ENCODE measurements at places on chromosomes 1 and 21. TPM values are rescaled to one million over a fixed set of nuclear protein-coding genes. Genes with fewer than 3 reads are reported as not detected.

DNA sequence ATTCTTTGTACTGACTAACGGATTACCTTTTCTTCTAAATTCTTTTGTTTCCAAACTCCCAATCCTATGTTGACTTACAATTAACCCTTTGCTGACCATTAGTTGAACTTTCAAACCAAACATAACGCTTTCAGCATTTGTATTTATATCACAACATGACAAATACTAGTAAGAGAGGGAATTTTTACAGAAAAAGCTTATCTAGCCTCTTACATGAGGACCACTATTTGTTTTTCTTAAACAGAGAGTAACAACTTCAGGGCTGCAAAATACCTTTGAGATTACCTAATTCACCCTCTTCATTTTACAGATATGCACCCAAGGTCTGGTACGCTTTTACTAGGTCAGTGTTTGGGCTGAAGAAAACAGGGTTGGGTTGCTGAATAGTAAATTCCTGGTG lies 45.0 kb upstream of the CXADR start:
- no peak for DNase-seq

- DNase-seq = no peak
These were observed 92.0 kb upstream of the PPM1J start for GRCh38 chr1:112807117-112807516.

GRCh38 chr1:116377541-116378529 lies 4.8 kb downstream of the ATP1A1 start:
- DNase-seq = no peak

- no peak for DNase-seq
These were observed 453.7 kb downstream of the TTLL7 start for GRCh38 chr1:83545066-83545862.

DNA sequence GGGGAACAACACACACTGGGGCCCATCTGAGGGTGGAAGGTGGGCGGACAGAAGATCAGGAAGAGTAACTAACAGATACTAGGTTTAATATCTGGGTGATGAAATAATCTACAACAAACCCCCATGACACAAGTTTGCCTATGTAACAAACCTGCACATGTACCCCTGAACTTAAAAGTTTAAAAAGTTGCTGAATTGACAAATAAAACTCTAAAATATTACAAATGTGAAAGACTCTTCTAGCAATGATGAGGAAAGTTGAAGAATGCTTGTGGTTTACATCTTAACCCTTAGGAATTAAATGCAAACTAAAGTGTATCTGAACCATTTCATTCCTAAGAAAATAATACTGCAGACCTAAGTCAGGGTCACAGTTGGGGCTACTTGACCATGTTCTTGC lies 525.6 kb upstream of the CAMK1G start:
- DNase-seq = no peak

The GBP4 gene
- total RNA-seq = 9.6 TPM

- no peak for DNase-seq
These were observed 51.6 kb downstream of the FAM163A start for GRCh38 chr1:179794669-179795068.

GRCh38 chr1:15722411-15722810 lies 13.6 kb upstream of the SLC25A34 start:
- no peak for DNase-seq

The RGSL1 gene
- total RNA-seq = not detected

DNA sequence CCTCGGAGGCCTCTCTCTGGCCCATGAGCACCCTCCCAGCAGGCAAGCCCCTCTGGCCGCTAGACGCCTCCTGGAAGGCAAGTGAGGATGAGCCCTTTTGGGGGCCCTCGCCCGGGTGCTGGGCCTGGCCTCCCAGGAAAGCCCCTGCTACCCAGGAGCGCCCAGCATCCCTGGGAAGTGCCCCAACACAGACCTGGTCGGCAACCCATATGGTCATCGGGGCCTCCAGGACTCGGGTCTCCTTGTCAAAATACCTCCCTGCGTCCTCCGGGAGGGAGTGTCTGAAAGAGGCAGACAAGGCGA lies 21.0 kb upstream of the TMEM52 start:
- no peak for DNase-seq

DNA sequence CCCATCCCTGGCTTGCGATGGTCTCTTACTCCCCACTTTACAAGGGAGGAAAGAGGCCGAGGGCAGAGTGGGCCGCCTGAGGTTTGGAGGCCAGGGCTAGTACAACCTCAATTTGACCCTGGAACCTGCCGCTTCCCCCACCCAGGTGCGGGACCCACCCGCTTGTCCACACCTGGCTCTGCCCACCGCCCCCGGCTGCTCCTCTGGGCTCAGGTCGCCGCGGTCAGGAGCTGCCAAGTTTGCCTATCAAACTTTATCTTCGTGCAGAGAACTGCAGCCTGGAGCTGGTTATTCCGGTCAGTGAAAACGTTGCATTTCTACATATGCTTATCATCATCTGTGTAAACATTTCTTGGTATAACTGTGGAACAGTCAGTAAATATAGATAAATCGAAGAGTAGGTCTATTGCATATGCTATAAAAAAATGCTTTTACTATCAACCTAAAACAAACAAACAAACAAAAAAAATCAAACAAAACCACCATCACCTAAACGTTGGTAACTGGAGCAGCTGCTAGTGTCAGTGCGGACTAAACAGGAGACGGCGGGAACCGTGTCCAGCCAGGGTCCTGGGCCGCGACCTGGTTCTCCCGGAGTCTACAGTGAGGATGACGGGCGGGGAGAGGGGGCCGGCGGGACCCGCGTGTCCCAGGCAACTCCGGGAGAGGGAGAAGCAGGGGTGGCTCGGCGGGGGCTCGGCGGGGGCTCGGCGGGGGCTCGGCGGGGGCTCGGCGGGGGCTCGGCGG lies 906 bp upstream of the ADARB1 start:
- DNase-seq = no peak

DNA sequence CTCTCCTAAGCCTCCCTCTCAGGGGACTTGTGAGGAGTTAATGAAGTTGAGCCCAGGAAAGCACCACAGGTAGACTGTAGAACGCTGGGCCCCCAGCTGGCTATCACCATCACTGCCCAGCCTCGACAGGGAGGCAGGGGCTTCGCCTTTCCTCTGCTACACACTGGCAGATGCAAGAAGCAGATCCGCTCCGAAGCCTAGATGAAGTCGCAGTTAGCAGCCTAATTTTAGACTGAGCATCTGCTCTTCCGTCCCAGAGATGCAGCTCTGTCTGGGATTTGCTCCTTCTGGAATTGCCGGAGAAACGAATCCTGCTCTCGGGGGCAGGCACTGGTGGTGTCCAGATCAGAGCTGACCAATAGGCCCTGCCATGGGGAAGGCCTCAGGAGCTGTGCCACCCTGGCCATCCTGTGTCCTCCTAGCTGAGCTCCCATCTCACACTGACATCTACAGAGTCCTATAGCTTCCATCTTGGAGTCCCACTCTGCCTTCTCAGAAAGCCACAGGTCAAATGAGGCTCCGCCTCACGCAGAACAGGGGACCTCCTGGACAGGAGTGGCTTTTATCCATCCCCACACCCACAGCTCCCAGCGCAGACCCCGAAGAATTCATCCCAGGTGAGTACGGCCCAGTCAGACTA lies 186.8 kb upstream of the EDN2 start:
- no peak for DNase-seq

DNA sequence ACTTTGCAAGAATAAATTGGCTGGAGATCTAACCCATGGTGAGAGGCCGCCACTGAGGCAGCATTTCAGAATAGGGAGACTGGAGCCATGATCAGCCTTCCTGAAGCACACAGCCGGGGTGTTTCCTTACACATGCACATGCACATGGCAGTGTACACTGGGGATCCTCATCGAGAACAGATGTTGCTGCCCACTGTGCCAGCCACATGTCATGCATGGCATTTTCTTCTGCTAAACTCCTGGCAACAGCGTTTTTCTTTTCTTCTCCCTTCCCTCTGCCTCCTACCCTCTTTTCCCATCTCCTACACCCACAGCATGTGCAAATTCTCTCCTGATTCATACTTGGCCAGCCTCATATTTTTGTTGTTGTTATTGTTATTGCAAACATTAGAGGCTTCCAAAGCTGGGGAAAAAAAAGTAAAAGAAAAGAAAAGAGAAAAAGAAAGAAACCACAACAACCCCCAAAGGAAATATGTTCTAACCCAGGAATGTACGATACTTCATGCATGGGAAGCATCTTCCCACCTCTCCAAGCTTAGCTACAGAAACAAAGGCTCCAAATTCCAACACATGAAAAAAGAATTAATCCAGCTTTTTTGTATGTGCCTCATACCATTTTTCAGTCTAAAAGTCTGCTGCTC lies 344.0 kb downstream of the ASTN1 start:
- no peak for DNase-seq
